ENCODE measurements at places on chromosomes 5 and 9.

DNA sequence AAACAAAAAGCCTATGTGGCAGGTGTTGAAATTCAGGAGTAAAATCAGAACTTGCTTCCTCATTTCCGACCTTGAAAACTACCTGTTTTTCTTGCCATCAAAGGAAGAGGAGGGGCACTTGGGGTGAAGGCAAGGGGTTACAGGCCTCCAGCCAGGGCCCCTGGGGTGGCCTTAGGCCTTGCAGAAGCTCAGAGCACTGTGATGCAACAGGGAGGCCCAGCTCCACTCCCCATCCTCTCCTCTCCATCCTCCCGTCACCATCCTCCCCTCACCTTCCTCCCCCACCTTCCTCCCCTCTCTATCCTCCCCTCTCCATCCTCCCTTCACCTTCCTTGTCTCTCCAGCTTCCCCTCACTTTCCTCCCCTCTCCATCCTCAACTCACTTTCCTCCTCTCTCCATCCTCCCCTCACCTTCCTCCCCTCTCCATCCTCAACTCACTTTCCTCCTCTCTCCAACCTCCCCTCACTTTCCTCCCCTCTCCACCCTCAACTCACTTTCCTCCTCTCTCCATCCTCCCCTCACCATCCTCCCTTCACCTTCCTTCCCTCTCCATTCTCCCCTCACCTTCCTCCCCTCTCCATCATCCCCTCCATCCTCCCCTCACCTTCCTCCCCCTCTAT is 111.6 kb downstream of the WNK2 start:
- no peak for DNase-seq

DNA sequence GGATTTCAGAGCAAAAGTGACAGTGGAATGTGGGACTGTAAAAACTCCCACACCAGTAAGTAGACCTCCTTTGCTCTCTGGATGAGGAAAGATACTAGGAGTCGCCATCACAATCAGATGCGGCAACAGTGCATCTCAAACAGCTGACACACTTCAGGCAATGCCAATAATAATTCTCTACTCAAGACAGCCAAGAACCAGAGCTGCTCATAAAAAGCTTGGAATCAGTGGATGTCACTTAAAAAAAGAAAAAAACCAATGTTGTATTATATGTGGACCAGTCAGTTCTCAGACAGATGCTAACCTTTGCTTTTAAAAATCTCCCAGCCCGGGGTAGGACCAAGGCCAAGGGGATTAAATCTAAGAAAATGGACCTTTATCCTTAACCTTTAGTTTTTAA is 185.0 kb downstream of the GNA14 start:
- no peak for DNase-seq

GRCh38 chr5:107380654-107381053 is 290.1 kb downstream of the EFNA5 start:
- DNase-seq, result no peak

DNA sequence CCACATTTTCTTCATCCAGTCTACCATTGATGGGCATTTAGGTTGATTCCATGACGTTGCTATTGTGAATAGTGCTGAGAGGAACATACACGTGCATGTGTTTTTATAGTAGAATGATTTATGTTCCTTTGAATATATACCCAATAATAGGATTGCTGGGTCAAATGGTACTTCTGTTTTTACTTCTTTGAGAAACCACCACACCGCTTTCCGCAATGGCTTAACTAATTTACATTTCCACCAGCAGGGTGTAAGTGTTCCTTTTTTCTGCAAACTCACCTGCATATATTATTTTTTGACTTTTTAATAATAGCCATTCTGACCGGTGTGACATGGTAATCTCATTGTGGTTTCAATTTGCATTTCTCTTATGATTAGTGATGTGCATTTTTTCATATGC is 82.2 kb upstream of the RFX3 start:
- no peak for DNase-seq

- DNase-seq, result no peak
Measured at GRCh38 chr9:13189362-13189761, 90.1 kb downstream of the MPDZ start.

DNA sequence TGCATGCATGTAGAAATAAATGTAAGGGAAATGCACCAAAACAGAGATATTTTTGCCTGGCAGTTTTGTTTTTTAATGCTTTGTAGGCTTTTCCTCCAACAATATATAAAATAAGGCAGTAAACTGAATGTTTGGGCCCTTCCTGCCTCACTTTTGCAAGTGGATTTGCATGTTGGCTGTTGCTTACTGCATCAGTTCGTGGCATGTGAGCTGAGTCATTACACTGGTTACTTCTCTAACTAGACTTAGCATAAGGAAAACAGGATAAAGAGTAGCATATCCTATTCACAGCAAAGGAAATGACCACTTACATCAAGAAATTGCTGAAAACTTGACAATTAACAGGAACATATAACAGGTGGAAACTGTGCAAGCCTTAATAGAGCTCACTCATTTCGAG is 113.4 kb downstream of the TLE1 start:
- no peak for DNase-seq

GRCh38 chr5:36403632-36404311 is 102.1 kb upstream of the RANBP3L start:
- no peak for DNase-seq

DNA sequence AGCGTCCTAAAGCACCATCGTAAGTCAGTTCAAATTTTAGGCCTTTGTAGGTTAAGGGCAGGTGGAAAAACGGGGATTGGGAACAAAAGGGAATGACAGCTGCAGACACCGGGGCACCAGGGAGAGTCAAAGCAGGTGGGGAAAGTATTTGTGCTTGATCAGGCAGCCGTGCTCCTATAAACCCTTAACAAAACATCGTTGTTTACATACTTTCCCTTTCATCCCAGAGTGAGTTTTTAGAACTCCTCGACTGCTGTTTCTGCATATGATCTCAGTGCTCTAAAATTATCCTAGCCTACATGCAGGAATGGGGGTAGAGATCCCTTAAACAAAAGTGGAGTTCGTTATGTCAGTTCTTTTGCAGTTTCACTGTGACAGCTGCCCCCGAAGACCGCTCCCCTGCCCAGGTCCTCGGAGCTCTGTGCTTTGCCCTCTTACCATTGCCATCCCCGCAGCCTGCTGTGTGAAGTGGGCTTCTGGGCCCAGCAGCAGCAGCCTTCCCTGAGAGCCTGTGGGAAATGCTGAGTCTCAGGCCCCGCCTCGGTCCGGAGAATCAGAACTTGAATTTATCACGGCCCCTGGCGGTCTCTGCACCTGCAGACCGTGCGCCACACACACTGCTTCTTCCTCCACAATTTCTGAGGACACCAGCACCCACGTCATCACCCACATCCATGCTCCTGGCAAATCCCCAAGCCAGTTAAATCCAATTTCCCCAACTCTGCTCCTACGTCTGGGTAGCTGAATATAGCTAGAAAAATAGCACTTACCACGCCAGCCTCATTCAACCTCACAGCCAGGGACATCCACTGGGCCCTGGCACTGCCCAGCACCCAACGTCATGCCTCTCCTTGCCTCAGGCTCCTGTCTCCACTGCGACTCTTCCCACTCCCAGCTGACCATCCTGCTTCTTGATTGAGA is 86.8 kb downstream of the NSUN2 start:
- DNase-seq, result no peak

DNA sequence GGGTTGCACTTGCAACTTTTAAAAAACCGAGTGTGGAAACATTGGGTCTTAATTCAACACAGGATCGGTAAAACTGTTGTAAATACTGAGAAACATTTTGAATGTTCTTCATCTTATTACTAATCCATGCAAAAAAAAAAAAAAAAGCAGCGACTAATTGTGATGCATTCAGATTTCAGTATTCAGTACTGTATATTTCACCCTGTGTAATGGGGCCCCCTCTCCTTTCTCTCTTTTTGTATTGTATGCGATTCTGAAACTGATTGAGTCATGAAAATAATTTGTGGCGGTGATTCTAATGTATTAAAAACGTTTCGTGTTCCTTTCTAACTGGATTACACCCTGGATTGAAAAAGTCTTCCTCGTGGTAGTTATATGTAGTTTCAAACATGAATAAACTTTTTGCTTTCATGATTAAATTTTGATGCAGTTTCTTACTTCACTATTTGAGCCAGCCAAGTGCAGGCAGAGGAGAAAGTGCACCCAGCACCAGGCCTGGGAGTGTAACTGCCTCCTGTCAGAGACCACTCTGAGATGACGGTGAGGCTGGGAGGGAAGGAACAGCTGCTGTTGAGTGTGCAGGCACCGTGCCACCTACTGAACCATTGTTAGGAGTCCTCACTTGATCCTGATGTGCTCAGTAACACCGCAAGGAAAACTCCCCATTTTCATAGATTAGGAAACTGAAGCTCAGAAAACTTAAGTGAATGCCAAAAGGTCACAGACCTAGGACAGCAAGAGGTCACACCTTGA is 220.0 kb downstream of the PBX3 start:
- DNase-seq, result no peak
